ENCODE measurements at places on chromosomes 1 and 21.

GRCh38 chr1:233714631-233715217, 100.8 kb downstream of the KCNK1 start:
- DNase-seq, result no peak

- DNase-seq, result no peak
Observed at GRCh38 chr1:37475380-37476086, 1.2 kb downstream of the ZC3H12A start.

DNA sequence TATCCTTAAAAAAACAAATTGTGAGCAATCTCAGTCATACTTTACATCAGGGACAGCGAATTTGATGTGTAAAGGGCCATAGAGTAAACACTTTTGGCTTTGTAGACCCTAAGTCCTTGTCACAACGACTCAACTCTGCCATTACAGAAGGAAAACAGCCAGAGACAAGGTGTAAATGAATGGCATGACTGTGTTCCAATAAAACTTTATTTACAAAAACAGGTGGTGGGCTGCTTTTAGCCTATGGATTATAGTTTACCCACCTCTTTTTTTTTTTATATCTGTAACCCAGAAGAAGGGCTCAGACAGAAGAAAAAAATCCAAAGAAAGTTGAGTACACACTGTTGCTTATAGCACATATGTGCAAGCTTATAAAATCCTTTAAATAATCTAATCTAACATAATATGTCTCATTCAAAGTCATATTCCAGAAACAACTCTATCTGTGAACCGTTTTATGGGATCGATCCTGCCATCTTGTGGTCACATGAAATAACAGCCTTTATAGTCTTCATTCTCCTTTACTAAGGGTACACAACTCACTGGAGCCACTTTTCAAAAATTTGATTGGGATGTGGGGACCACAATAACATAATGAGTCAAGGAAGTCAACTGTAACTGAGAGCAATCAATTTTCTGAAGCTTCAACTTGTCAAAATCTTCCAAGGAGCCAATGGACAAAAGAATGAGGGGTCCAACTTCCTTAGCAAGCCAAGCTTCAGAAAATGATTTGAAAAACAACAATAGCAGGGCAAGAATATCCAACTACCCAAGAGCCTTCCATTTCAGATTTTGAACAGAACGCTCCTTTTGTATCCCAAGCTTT, 142.2 kb upstream of the KRTAP19-8 start:
- DNase-seq, result no peak

GRCh38 chr1:201131398-201131797, 4.4 kb upstream of the ASCL5 start:
- DNase-seq, result no peak

- no peak for DNase-seq
Observed at GRCh38 chr1:55063577-55063942, 24.2 kb downstream of the PCSK9 start.

DNA sequence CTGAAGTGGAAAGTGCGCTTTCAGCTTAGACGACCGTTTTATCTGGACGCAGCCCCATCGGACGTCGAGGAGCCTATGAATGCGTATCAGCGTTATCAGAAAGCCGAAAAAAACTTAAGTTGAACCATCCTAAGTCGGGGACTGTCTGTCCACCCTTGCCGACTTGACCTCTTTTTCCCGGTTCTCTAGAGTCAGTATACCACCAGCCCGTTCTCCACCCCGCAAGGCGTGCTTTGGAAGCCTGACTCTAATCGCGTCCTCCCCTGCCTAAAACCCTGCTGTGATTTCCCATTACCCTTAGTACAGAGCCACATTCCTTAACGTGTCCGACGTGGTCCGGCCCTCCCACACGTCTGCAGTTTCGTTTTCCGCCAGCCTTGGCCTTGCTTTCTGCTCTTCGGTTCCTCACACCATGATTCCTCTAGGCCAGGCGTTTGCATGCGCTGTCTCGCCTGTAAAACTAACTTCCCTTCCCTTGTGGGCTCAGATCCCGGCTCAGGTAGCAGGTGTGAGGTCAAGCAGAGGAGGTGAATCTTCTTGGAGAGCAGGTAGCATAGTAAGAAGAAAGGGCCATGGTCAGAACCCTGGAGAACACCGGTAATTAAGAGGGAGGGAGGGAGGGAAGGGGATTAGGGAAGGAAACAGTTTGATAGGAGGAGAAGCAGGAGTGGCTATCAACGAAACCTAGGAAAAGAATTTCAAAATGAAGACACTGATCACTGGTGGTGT, 865 bp downstream of the ADPRS start:
- no peak for DNase-seq

GRCh38 chr1:169529068-169529642, 43.4 kb upstream of the SLC19A2 start:
- DNase-seq, result no peak

DNA sequence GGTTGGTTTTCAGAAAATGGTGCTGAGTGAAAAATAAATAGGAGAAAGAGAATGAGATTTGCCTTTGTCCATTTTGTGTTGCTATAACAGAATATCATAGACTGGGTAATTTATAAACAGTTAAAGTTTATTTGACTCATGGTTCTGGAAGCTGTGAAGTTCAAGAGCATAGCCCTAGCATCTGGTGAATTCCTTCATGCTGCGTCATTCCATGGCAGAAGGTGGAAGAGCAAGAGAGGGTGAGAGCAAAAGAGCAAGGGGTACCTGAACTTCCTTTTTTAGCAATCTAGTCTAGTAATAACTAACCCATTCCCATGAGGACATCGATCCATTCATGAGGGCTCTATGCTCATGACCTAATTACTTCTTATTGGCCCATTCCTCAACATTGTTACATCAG, 209.1 kb upstream of the ZP4 start:
- DNase-seq, result no peak

- no peak for DNase-seq
Observed at GRCh38 chr1:24107462-24108138, 4.3 kb downstream of the MYOM3 start.

DNA sequence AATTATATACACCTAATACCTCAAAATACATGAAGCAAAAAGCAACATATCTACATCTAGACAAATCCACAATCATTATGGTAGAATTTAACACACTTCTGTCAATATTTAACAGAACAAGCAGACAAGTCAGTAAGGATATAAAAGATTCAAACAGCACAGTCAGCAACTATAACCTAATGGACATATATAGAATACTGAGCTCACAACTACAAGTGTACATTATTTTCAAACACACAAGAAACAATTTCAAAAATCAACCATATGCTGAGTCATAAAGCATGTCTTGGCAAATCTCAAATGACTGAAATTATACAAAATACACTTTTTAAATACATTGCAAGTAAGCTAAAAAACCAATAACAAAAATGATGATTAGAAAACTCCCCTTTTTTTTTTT, 178.0 kb downstream of the TOMM20 start:
- DNase-seq, result no peak

DNA sequence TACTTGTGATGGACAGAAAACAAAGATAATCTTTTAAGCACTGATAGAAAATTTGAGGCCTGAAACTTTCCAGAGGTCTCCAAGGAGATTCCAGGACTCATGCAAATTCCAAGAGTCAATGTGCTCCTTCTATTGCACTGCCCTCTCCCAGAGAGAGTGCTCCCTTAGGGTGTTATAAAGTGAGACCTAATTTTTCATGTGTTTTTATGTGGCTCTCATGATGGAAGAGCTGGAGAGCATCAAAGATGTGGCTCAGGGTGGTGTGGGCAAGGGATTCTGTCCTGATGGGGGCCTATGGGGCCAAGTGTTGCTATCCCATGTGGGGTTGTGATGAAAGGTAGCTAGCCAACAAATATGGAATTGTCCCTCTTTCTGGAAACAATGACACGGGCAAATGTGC, 101.3 kb downstream of the PRRX1 start:
- DNase-seq, result no peak

GRCh38 chr1:3198371-3199271, 129.6 kb downstream of the PRDM16 start:
- no peak for DNase-seq

DNA sequence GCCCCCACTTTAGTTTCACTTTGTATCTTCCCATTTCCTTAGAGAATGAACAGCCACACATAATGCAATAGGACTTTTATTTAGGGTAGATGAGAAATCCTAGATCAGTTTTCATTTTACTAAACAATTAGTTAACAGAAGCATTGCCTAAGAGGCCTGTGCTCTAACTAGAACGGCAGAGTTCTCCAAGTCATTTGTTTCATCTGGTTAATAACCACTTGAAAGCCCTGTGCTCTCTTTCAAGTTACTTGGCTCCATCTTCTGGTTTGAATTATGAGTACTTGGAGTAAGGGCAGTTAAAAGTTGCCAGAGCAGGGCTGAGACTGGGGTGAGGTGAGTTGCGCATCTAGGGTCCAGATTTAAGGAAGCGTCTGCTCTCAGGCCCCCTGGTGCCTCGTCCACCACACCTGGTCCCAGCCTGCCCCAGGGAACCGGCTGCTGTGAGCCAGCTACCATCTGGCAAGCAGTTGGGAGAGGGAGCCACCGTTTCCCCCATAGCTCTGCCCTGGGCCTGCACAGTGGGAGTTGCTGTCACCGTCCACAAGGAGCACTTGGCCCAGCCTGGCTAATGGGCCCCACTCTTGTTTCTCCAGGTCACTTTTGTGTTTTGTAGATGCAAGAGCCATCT, 18.1 kb upstream of the SLC44A3 start:
- DNase-seq, result no peak

GRCh38 chr1:114155706-114156105, 2.0 kb upstream of the SYT6 start:
- DNase-seq, result no peak

DNA sequence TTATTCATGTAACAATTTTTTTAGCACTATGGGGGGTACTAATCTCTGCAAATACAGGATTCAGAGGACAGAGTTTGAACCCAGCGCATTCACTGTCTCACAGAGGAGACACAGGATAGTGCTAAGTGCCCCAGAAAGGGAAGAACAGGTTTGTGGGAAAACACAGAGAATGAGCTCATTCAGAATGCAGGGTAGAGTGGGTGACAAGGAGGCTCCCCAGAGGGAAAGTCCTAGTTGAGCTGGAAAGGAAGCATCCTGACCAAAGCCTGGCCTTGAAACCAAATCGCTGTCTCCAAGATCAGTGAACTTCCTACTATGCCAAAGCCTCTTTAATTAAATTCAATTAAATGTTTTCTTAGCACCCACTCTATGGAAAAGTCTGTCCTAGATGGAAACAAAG, 19.0 kb upstream of the RGS2 start:
- no peak for DNase-seq

- no peak for DNase-seq
Observed at GRCh38 chr1:92583821-92584760, 97.4 kb upstream of the GFI1 start.

DNA sequence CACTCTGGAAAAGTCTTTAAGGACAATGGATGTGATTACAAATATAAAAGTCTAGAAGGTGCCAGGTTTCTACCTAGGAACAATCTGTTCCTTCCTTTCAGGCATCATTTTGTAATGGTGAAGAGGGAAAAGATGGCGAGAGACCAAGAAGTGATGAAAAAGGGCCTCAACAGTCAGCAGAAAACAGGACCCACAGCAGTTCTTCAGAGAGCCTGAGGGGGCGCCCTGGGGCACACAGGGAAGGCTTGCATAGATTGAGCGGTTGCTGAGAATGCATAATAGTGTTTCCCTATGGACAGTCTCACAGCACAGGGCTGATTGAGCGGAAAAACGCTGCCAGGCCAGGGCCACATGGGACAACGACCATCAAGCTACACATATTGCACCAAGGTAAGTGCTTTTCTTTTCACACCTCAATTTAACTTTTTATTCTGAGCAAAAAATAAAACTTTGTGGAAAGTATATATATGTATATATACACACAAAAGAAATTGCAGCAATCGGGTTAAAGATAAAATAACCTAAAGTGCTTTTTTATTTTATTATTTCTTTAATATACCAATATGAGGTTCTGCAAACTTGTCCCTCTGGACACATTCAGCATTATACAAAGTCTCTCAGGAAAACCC, 3.1 kb upstream of the YRDC start:
- no peak for DNase-seq

GRCh38 chr21:28818663-28819278, 173.9 kb downstream of the LTN1 start:
- no peak for DNase-seq

- no peak for DNase-seq
Observed at GRCh38 chr1:240484804-240485443, 127.0 kb downstream of the GREM2 start.

DNA sequence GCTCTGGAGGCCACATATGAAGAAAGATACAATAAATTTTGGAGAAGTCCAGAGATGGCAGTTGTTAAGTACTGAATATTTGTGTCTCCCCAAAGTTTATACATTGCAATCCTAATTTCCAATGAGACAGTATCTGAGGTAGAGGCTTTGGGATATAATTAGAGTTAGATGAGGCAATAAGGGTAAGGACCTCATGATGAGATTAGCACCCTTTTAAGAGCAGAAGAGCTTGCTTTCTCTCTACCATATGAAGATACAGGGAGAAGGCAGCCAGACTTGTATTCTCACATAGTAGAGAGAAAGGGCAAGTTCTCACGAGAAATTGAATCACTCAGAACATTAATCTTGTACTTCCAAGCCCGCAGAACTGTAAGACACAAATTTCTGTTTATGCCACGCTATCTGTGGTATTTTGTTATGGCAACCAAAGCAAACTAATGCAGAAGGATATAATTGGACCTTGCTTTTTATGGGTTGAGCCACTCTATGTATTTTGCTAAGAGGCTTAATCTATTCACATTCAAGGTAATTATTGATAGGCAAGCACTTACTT, 430.1 kb downstream of the KCNT2 start:
- DNase-seq, result no peak

GRCh38 chr1:42923367-42924081, 35.1 kb downstream of the SLC2A1 start:
- no peak for DNase-seq

DNA sequence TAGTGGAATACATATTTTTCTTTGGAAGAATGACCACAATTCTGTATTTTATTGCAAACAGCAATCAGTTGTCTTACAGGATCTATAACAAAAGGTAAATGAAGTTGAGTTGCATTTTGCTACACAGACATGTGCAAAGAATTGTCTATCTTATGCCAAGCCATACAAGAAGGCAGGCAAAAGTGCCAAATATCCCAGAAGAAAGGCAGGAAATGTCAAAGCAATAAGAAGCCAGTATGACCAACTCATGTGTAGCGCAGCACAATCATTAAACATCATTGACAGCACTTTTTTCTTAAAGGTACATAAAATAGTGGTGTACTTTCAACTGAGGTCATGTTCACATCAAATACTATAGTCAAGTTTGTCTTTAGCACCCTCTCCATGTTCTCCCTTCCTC, 42.7 kb downstream of the NIBAN1 start:
- DNase-seq, result no peak

DNA sequence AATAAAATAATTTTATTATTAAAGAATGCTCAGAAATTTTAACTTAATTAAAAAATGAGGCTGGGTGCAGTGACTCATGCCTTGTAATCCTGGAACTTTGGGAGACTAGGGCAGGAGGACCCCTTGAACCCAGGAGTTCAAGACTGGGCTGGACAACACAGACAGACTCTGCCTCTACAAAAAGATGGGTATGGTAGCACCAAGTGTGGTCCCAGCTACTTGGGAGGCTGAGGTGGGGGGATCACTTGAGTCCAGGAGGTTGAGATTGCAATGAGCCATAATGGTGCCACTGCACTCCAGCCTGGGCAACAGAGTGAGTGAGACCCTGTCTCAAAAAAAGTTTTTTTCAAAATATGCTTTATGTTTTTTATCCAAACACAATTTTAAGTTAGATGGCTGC, 25.3 kb downstream of the TMED5 start:
- no peak for DNase-seq

- DNase-seq, result no peak
Observed at GRCh38 chr1:32220746-32221580, 1.2 kb downstream of the TMEM234 start.

- no peak for DNase-seq
Observed at GRCh38 chr21:37398697-37399096, 32.1 kb downstream of the DYRK1A start.

- DNase-seq, result no peak
Observed at GRCh38 chr1:61776091-61776490, 33.8 kb downstream of the PATJ start.
